Spinal cord (tissue), 10 donors: ENCODE measurements at places on chromosomes 5 and 9. TPM values are rescaled to one million over a fixed set of nuclear protein-coding genes. Genes with fewer than 3 reads are reported as not detected.

PRELID2 gene
- 19.5 TPM for total RNA-seq

CNTNAP3 gene
- 21.3 TPM for total RNA-seq

PROB1 gene
- 2.0 TPM for total RNA-seq

CYSRT1 gene
- total RNA-seq, result 0.69 TPM

GARIN3 gene
- total RNA-seq, result not detected

TERT gene
- total RNA-seq, result 0.10 TPM
